ENCODE measurements at places on chromosomes 4 and X.

DNA sequence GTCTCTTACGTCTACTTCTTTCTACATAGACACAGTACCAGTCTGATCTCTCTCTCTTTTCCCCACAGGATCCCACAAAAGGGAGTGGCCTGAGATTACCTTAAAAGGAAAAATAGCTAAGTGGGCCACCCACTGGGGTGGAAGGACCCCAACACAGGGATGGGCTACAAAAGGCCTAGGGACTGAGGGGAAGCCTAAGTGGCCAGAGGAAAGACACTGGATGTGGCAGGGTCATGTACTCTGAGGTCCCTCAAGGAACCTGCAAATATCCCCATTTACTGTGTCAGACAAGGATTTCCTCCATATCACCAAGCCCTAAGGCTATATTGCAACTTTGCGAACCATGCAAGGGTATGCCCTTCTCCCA lies 6.5 kb upstream of the PRDX4 start:
- DNase-seq: no peak

- no peak for DNase-seq
Observed at GRCh38 chr4:96039217-96039616, 199.3 kb downstream of the PDHA2 start.

- DNase-seq: no peak
Observed at GRCh38 chrX:54181202-54181953, 1.7 kb downstream of the FAM120C start.

- DNase-seq: no peak
Observed at GRCh38 chrX:40304115-40304514, 206.4 kb upstream of the BCOR start.

GRCh38 chrX:122552286-122552800 lies 631.7 kb upstream of the GRIA3 start:
- no peak for DNase-seq

GRCh38 chr4:152143806-152144205 lies 383.0 kb upstream of the GATB start:
- no peak for DNase-seq

All from stimulated activated CD8-positive, alpha-beta memory T cell treated with anti-CD3 and anti-CD28 coated beads, Interleukin-4, amount 100 ng/mL, for 1 hour (primary cell).